Breast epithelium (tissue), 4 donors: ENCODE measurements at places on chromosomes 6 and 20. TPM values are rescaled to one million over a fixed set of nuclear protein-coding genes. Genes with fewer than 3 reads are reported as not detected.

The ATP9A gene
- 41.6 TPM for total RNA-seq

The SLC13A3 gene
- total RNA-seq = 1.6 TPM

The TGM2 gene
- total RNA-seq = 15.2 TPM

The BPI gene
- not detected for total RNA-seq

The CAP2 gene
- total RNA-seq = 7.5 TPM

The LY6G6C gene
- not detected for total RNA-seq

The RRBP1 gene
- 92.4 TPM for total RNA-seq

The JAG1 gene
- 49.0 TPM for total RNA-seq

The XKR7 gene
- not detected for total RNA-seq

The SNPH gene
- 2.3 TPM for total RNA-seq

The HLA-DRA gene
- total RNA-seq = 238 TPM

The ZKSCAN3 gene
- total RNA-seq = 6.4 TPM

The SLC22A1 gene
- 0.98 TPM for total RNA-seq

The SMOC2 gene
- total RNA-seq = 14.4 TPM

The ADGB gene
- not detected for total RNA-seq

The PM20D2 gene
- 21.3 TPM for total RNA-seq

The BMP6 gene
- 11.1 TPM for total RNA-seq

The ADAT2 gene
- 8.5 TPM for total RNA-seq

The GPANK1 gene
- 22.2 TPM for total RNA-seq

The TP53INP2 gene
- 4.9 TPM for total RNA-seq

The PRICKLE4 gene
- 0.80 TPM for total RNA-seq

The PTCHD4 gene
- 2.9 TPM for total RNA-seq

The FOXA2 gene
- not detected for total RNA-seq

The SRMS gene
- not detected for total RNA-seq

The MRPS10 gene
- total RNA-seq = 33.4 TPM

The TINAG gene
- not detected for total RNA-seq

The BRD2 gene
- total RNA-seq = 111 TPM

The TRIM10 gene
- not detected for total RNA-seq

The PAK5 gene
- total RNA-seq = not detected

The LST1 gene
- 10.7 TPM for total RNA-seq

The NOTCH4 gene
- 20.8 TPM for total RNA-seq

The SLPI gene
- 248 TPM for total RNA-seq

The ADAM33 gene
- 37.4 TPM for total RNA-seq
